ENCODE measurements at places on chromosomes 2 and 18.

DNA sequence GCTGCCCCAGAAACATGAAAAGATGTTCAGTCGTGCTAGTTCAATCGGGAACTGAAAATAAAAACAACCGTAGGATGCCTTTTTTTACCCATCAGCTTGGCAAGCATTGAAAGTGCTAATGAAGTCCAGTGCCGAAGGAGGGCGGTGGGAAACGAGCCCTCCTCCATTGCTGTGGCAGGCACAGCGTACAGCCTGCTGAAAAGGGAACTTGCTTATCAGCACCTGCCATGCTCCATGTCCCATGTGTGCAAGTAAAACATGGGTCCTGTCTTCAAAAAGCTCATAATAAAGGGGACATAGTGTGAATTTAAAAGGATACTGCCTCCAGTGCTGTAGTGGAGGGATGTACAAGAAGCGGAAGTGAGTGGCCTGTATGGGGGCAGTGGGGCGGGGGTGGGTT is 82.4 kb downstream of the ARMC9 start:
- peak; percentile 76 for DNase-seq

GRCh38 chr2:142325870-142326269 is 195.1 kb upstream of the LRP1B start:
- no peak for DNase-seq

DNA sequence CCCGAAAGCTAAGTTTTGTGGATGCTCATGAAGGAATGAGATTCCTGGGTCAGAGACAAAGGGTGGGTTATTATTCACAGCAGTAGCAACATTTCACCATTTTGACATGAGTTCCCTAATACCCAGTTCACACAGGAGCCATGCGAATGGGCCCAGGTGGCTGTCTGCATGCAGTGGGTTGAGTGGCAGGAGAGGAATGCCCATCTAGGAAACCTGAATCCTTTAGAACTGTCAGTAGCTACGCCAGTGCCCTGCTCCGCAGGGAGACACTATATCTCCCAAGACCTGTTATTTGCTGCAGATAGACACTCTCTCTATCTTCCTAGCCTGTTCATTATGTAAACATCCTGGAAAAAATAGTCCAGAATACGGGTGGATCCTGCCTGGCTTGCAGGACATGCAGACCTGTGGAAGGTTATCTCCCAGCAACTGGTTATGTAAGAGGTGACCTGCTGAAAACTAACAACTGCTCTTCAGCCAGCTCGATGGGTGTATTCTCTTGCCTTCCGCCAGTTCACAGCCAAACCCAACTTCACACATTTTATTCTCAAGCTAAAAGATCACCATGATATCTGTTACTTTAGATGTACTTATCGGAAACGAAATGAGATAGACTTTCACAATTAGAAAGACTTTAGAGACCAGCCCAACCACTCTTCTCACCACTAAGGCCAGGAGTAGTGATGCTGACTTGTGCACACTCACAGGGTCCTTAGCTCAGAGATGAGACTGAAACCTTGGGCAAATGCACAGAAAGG is 59.1 kb downstream of the MBP start:
- DNase-seq = no peak

DNA sequence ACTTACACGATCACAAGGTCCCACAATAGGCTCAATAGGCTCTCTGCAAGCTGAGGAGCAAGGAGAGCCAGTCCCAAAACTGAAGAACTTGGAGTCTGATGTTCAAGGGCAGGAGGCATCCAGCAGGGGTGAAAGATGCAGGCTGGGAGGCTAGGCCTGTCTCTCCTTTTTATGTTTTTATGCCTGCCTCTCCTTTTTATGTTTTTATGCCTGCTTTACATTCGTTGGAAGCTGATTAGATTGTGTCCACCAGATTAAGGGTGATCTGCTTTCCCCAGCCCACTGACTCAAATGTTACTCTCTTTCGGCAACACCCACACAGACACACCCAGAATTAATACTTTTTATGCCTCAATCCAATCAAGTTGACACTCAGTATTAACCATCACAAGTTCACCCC is 9.9 kb upstream of the GYPC start:
- no peak for DNase-seq

GRCh38 chr18:49189772-49190171 is 239.0 kb upstream of the SMAD7 start:
- DNase-seq = no peak
